Stimulated activated CD8-positive, alpha-beta memory T cell treated with anti-CD3 and anti-CD28 coated beads, Interleukin-12 subunit alpha, Interleukin-12 subunit beta, amount 100 ng/mL, for 1 hour (primary cell): ENCODE measurements at places on chromosomes 5 and 9.

DNA sequence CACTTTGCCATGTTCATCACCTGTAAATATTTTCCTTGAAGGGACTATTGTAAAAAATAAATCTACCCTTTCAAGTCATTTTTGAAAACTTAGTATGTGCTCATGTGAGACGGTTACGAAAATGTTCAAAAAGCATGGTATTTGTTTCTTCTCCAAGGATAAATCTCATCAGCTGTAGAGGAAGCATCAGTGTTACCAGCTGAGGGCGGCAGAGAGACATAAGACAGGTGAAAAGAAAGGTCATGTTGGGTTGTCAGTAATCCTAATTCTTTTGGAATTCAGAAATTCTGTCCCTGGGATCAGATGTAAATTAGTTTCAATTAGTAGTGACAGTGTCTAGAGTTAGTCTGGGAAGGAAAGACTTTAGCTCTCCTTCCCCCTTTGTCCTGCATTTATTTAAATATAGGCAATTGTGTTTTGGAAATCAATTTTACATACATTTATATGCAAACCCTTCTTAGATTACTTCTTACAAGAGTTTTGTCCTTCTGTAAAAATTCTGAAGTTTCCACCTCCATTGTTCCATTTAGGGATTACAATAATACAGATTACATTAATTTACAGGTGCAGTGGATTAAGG, 791.9 kb upstream of the CDH6 start:
- DNase-seq = no peak

DNA sequence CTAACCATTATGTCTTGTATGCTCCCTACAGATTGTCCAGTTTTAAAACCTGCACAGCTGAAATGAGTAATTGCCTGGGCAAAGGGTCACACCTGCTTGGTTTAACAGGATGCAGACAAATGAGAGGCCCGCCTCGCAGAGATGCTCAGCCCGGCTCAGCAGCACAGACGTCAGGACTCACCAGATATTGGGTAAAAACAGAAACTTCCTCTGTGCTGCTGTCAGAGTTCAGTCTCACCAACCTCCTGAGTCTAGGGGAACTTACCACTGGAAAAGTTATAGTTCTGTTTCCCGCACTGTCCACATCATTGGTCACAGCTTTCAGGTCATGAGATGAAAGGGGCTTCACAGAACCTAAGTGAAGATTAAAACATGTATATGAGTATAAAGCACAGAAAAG, 152.5 kb downstream of the ESM1 start:
- DNase-seq = no peak

DNA sequence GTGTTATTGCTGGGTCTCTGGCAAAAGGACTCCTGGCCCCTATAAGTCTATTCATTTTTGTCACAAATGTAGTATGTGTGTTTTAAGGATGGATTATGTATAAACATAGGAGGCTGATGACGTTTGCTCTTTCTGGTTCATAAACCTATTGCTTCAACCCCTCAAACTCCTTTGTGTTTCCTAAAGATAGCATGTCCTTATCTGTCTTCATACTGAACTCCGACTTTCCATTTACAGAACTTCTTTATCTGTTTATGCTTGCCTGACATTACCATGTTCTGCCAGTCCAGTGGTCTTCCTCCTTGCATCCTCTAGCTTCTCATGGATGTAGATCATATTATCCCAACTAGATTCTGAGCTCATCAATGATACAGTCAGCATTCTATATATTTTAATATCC, 46.1 kb downstream of the ARHGEF28 start:
- DNase-seq = no peak

GRCh38 chr5:139694556-139695177, 46.5 kb downstream of the CXXC5 start:
- DNase-seq = no peak

DNA sequence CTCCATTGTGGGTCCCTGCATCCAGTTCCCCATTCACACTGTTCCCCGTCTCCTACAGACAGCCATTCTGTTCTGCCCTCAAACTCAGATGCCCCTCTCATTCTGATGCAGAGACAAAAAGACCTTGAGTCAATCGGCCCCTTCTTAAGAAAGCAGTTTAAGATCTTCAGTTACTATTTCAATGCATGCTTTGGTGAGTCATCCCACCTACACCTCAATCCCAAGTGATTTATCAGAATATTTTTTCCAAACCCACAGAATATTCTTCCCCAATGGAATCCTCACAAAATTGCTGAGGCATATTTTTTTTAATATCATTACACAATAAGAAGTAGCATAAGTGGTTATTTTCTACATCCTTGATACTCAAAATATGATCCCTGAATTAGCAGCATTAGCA, 92.4 kb upstream of the SLC1A1 start:
- no peak for DNase-seq

DNA sequence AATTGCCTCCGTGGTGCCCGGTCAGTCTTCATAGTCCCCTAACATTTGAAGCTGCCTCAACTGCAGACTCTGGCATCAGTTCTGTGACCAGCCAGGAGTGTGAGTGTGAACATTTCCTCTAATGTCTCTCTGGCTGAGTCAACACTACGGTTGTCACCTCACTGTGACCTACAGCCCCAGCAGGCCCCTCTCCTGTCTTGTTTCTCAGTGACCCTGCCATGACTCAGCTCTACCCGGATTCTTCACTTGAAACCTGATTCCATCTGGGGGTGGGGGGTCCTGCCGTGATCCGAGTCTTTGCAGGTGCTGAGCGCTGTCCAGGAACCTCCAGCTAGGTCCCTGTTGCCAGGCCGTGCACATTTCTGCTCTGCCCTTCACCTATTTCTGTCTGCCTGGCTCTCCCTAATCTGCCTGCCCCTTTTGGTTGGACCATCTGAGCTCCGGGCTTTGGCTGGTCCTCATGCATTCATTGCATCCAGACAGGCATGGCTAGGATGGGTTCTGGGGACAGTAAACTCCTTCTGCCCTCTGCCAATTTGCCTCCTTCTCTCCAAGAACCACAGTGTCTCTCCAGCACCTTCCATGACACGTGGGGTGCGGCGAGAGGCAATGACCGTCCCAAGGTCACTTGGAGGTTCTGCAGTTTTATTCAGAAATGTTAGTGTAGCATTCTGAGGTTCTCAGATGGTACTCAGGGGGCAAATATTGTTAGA, 24.2 kb downstream of the STC2 start:
- DNase-seq = no peak

DNA sequence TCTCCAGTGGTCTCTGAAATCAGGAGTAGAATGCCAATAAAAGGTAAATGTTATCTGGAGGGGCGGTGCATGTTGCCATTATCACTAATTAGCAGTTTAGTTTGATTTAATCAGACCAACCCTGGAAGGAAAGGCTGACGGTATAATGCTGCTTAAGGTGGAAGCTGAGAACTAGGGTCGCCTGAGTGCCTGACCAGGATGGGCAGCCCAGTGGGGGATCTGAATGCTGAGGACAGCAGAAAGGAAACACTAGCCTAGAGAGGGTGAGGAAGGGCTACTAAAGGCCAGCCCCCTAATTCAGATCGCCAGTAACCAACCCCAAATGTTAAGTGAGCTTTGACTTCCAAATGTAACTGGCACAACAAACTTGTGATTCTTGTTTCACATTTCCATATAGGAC, 172.2 kb downstream of the APBA1 start:
- DNase-seq = no peak

GRCh38 chr5:34487956-34488355, 168.2 kb upstream of the RAI14 start:
- DNase-seq = no peak

GRCh38 chr9:117555964-117556629, 141.2 kb upstream of the ASTN2 start:
- DNase-seq = no peak

GRCh38 chr5:102547141-102548035, 48.6 kb upstream of the SLCO6A1 start:
- no peak for DNase-seq
